Naive thymus-derived CD8-positive, alpha-beta T cell (primary cell): ENCODE measurements at places on chromosomes 7 and 10.

DNA sequence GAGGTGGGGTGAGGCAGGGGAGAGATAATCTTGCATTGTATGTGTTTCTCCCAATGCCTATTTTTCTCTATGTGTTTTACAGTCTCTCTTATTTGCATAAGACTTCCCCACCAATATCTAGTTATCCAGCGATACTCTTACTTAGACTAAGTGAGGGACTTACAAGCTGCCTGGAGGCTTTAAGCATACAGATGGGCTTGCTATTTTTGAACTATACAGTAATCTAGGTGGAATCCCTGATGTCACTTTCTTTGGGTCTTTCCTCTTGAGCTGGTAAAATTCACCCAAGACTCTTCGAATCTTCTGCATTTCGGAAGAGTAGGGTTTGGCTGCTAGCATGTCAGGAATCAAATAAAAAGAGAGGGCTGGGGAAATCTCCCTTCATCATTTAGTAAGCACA, 76.6 kb downstream of the NDUFB2 start:
- no peak overlapping the region for H3K27ac ChIP-seq
- H3K4me1 ChIP-seq, result no peaks in the 10 kb centered on the region
- no peak overlapping the region for H3K4me3 ChIP-seq
- DNase-seq, result no peak
- H3K36me3 ChIP-seq, result peaks cover 9% of the 10 kb centered on the region
- no peaks in the 10 kb centered on the region for H3K27me3 ChIP-seq

GRCh38 chr7:120615703-120616102, 242.2 kb downstream of the TSPAN12 start:
- H3K4me1 ChIP-seq, result no peaks in the 10 kb centered on the region
- H3K4me3 ChIP-seq, result no peak overlapping the region
- H3K27me3 ChIP-seq, result no peaks in the 10 kb centered on the region
- no peaks in the 10 kb centered on the region for H3K36me3 ChIP-seq
- DNase-seq, result no peak
- no peak overlapping the region for H3K27ac ChIP-seq

GRCh38 chr10:89390476-89391225, 1.8 kb upstream of the IFIT1 start:
- H3K27me3 ChIP-seq, result peaks cover 2% of the 10 kb centered on the region
- H3K4me3 ChIP-seq, result peak overlapping the region; percentile 38
- no peaks in the 10 kb centered on the region for H3K36me3 ChIP-seq
- peaks cover 37% of the 10 kb centered on the region for H3K4me1 ChIP-seq
- H3K27ac ChIP-seq, result peak overlapping the region; percentile 47
- no peak for DNase-seq

DNA sequence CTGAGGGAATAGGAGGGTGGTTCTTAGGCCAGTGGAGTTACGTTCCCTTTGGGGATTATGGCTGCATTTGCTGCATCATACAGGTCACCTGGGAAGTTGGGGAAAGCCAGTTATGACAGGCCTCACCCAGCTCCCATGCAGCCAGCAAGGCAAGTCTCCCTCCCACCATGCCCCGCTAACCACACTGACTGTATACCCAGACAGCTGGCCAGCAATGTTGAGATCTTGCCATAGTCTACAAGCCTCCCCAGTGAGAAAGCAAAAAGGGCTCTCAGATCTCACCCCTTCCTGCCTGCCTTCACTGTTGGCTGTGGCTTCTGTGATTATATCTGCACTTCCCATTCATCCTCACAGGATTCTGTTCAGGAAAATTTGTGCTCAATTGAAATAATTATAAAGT, 133.3 kb upstream of the HGF start:
- H3K36me3 ChIP-seq, result no peaks in the 10 kb centered on the region
- no peak for DNase-seq
- H3K4me3 ChIP-seq, result no peak overlapping the region
- H3K27me3 ChIP-seq, result no peaks in the 10 kb centered on the region
- H3K4me1 ChIP-seq, result no peaks in the 10 kb centered on the region

DNA sequence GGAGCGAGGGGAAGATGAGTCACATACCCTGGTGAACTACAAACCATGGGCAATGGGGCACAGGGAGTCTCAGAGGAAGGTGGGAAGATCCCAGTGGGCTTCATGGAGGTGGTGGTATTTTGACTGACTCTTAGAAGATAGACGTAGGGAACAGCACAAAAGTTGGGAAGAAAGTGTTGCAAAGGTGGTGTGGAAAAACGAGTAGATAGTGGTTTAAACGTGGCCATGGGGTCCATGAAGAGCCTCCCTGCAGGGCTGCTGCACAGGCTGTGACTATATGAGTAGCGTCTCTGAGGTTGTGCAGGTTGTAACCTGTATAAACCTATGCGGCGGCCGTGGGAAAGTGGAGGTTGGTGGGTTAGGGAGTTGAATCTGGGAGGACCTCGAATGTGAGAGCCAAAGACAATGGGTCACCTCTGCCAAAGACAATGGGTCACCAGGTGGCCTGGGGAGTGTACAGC, 13.8 kb downstream of the LZTS2 start:
- H3K4me3 ChIP-seq, result no peak overlapping the region
- peak overlapping the region; percentile 29 for H3K27ac ChIP-seq
- peaks cover 40% of the 10 kb centered on the region for H3K27me3 ChIP-seq
- no peaks in the 10 kb centered on the region for H3K36me3 ChIP-seq
- H3K4me1 ChIP-seq, result peaks cover 15% of the 10 kb centered on the region

- no peak overlapping the region for H3K4me3 ChIP-seq
- DNase-seq, result no peak
- no peaks in the 10 kb centered on the region for H3K4me1 ChIP-seq
These were observed 673.4 kb downstream of the AUTS2 start for GRCh38 chr7:70271617-70272081.

- DNase-seq, result no peak
- no peak overlapping the region for H3K27ac ChIP-seq
- H3K4me1 ChIP-seq, result no peaks in the 10 kb centered on the region
- H3K4me3 ChIP-seq, result no peak overlapping the region
- H3K36me3 ChIP-seq, result peaks cover 2% of the 10 kb centered on the region
- peaks cover 14% of the 10 kb centered on the region for H3K27me3 ChIP-seq
These were observed 276.4 kb downstream of the TCF7L2 start for GRCh38 chr10:113226399-113226798.

DNA sequence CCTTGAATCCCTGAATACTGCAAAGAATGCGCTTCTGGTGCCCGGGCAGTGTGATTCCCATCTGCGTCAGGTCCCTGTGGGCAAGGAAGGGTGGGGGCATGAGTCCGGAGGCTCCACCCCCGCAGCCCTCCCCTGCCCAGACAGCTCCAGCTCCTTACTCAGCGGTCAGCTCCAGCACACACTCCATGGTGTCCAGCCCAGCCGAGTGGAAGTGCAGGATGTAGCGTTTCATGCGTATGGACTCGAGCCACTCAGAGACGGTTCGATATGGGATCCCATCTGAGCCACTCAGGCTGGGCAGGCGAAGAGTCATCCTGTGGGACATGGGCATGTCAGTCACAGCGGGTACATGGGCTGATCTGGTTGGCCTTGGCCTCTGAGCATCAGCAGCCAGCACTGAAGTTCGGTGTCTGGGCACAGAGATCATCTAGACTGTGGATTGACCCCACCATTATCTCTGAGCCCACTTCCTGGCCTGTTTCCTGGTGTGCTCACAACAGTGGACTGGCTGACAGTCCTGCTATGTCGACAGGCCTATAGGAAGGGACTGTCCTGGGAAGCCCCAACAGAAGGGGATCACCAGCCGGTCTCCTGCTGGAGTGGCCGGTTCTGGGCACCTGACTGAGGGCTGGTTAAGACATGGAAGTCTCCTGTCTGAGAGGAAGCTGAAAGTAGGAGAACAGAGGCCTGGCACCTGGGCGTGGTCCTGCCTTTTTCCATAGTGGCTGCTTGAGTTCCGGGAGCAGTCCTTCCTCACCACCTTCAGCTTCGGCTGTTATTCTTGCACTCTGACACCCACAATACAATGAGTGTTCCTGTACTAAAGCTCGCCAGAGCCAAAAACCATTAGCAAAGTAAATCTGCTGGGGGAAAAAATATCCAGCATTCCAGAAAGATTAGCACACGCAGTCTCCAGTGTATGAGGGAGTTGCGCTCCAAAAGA, 10.6 kb downstream of the ZYX start:
- no peaks in the 10 kb centered on the region for H3K27me3 ChIP-seq
- no peak overlapping the region for H3K27ac ChIP-seq
- H3K4me1 ChIP-seq, result peaks cover 24% of the 10 kb centered on the region
- H3K36me3 ChIP-seq, result no peaks in the 10 kb centered on the region
- H3K4me3 ChIP-seq, result no peak overlapping the region

DNA sequence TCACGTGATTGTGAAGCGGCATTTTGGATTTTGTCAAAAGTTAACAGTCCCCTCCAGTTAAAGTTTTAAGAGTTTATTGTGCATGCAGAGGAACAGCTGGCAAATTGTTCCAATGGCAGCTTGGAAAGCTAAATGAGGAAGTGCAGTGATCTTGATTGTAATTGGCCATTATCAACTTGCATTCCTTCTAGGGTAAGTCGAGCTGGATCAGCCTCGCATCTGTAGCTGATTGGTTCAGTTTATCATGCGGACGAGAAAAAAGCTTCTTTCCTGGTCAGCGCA, 566 bp downstream of the ZNF789 start:
- H3K36me3 ChIP-seq, result no peaks in the 10 kb centered on the region
- H3K4me3 ChIP-seq, result peak overlapping the region; percentile 100
- peaks cover 21% of the 10 kb centered on the region for H3K4me1 ChIP-seq
- peak overlapping the region; percentile 90 for H3K27ac ChIP-seq

DNA sequence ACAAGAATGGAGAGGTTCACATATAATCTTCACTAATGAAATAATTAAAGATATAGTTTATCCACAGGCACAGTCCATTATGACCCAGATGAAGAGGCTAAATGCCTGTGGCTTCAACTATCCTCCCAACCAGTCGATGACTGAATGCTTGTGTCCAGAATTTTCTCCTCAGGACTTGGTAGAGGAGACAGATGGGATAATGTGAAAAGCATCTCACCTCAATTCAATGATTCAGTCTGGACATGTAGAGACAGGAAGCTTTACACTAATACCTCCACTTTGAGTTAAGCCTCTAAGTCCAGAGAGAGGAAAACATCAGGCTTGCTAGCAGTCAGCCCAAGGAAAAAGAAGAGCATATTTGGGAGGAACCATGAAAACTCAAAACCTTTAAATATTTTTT, 59.1 kb upstream of the COL1A2 start:
- H3K4me3 ChIP-seq, result no peak overlapping the region
- H3K36me3 ChIP-seq, result no peaks in the 10 kb centered on the region
- peaks cover 5% of the 10 kb centered on the region for H3K27me3 ChIP-seq
- no peak for DNase-seq
- no peak overlapping the region for H3K27ac ChIP-seq

DNA sequence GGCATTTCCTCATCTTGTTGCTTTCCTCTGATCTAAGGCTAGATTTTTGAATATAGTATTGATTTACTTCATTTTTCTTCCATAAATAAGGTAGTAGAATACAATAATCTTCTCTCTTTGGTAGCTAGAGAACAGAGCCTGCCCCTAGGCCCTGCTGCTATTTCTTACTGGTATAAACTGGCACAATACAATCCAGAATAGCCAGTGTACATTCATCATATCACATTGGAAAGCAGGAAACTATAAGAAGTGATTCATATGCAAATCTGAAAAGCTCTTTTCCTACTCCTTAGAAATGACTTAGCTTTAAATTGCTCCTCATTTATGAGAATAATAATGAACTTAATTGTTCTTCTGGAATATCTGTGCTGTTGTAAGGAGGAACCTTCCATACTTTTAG, 100.2 kb downstream of the KCND2 start:
- no peaks in the 10 kb centered on the region for H3K36me3 ChIP-seq
- no peaks in the 10 kb centered on the region for H3K4me1 ChIP-seq
- no peak for DNase-seq
- no peaks in the 10 kb centered on the region for H3K27me3 ChIP-seq

DNA sequence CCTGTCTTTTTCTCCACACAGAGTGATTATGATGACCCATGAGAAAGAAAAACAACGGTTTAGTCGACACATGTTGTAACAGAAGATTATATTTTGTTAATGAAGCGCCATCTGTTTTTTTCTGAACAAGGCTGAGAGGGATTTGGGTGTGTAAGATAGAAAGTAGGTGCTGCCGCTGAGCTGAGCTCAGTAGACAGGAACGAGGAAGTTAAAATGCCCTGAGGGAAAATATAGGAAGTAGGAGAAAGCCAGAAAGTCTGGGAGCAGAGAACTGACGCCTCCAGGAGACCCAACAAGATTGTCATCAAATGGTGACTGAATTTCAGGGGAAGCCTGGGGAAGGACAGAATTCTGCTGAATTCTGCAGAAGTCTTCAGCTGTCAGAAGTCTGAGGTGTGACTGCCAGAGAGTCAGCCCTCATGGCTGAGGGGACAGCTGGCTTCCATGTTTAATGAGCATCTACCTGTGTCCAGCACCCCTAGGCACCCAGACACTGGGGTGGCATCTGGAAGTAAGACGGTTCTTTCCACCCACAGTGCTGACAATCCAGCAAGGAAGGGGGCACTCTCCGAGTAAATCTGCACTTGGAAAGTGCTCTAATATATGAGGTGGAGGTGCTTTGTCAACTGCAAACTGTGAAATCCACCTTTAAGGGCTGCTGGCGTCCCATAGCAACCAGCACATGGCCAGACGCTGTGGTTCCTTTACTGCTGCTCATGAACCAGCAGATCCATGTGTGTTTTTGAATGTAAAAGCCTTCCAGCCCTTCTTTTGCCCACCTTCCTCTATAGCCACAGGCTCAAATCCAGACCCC, 12.5 kb upstream of the TSPAN15 start:
- H3K27me3 ChIP-seq, result peaks cover 10% of the 10 kb centered on the region
- no peaks in the 10 kb centered on the region for H3K36me3 ChIP-seq
- H3K4me3 ChIP-seq, result no peak overlapping the region
- no peaks in the 10 kb centered on the region for H3K4me1 ChIP-seq
- DNase-seq, result no peak

DNA sequence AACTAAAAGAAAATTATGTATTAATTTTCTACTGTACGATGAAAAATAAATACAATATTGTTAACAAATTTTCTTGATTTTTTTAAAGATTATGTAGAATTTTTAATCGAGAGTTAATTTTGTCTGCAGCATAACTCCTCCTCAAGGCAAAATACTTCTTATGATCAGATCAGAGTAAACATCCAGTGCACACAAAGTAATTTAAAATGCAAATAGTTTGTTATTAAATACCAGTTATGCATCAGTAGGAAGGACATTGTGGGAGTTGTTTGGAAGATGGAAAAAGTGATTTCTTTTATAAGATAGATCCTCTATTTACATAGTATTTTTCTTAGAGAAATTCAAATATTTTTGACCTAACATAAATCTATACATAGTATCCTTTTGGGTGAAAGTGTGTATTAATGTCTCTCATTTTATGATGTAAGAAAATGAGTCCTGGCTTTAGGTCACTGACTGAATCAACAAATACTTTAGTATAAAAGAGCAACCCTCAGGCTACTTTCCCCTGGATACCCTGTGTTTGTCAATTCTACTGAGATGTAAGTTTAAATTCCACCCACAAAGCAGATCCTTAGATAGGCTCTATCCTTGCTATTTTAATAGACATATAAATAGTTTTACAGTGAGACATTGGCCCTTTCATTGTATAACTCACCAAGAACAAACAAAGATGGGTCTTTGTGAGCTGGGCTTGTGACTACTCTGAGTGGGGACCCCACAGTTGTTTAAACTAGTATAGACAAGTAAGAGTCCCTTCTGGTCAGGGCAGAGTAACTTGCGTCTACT, 1133.7 kb downstream of the GATA3 start:
- H3K36me3 ChIP-seq, result no peaks in the 10 kb centered on the region
- DNase-seq, result no peak
- no peaks in the 10 kb centered on the region for H3K27me3 ChIP-seq
- no peak overlapping the region for H3K27ac ChIP-seq
- H3K4me3 ChIP-seq, result no peak overlapping the region
